ENCODE measurements at places on chromosomes 12 and 14. TPM values are rescaled to one million over a fixed set of nuclear protein-coding genes. Genes with fewer than 3 reads are reported as not detected.

- DNase-seq = no peak
These were observed 33.3 kb downstream of the ACTN1 start for GRCh38 chr14:68945585-68946488.

The AJUBA gene
- total RNA-seq = 10.9 TPM

The GAS2L3 gene
- 2.4 TPM for total RNA-seq

The DDHD1 gene
- 6.5 TPM for total RNA-seq

The ACRBP gene
- 0.51 TPM for total RNA-seq

The LAG3 gene
- 0.22 TPM for total RNA-seq

The CPM gene
- total RNA-seq = 7.7 TPM

Data from Right ventricle myocardium superior (tissue), 1 donor.